Stimulated activated CD4-positive, alpha-beta T cell treated with anti-CD3 and anti-CD28 coated beads, Interleukin-1b, Interleukin-23, amount 100 ng/mL, for 24 hours (primary cell): ENCODE measurements at places on chromosomes 12 and 14.

GRCh38 chr12:80188576-80188975 is 89.2 kb downstream of the OTOGL start:
- no peak for DNase-seq

DNA sequence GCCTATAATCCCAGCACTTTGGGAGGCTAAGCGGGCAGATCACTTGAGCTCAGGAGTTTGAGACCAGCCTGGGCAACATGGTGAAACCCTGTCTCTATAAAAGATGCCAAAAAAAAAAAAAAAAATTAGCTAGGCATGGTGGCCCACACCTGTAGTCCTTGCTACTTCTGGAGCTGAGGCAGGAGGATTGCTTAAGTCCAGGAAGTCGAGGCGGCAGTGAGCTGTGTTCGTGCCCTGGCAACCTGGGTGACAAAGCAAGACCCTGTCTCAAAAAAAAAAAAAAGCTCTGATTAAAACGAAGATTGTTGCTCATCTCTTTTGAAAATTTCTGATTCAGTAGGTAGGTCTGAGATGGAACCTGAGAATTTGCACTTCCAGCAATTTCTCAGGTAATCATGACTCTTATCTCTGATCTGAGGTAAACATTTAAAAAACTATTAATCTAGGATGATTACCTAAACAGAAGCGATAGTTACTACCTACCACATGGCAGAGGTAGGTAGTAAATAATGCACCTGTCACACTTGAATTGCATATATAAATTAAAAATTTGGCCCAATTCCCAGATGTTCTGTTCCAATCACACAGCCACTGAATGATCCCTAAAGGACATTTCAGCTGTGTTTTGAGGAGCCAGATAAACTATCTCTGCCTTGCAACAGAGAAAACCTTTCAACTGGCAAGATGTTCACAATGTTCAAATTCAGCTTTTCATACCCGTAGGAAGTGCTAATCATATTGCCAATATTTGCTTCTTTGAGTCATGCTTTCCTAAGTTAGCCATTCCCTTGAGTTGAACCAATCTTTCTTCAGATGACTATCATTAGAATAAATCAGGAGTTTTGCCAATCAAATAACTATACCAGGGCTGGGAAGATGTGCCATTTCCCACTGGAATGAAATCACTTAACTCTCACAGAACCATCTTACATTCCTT is 4.2 kb upstream of the TEP1 start:
- DNase-seq, result no peak

- DNase-seq, result no peak
Observed at GRCh38 chr12:22447223-22447622, 97.1 kb downstream of the C2CD5 start.

DNA sequence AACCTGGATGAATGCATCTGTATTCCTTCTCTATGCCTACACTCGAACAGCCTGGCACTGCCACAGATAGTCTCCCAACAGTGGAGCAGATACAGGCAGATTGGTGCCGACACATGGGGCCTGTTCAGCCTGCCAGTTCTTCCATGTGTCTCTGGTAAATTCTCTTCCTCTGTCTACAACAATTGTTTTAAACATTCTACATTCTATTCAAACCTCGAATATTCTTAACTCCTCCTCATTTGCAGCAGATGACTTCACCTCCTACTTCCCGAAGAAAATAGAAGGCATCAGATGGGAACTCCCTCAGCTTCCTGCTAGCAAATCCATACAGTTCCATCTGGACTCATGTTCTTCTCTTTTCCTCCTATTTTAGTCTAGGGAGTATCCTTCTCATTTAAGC is 43.1 kb upstream of the OTOGL start:
- DNase-seq, result no peak

DNA sequence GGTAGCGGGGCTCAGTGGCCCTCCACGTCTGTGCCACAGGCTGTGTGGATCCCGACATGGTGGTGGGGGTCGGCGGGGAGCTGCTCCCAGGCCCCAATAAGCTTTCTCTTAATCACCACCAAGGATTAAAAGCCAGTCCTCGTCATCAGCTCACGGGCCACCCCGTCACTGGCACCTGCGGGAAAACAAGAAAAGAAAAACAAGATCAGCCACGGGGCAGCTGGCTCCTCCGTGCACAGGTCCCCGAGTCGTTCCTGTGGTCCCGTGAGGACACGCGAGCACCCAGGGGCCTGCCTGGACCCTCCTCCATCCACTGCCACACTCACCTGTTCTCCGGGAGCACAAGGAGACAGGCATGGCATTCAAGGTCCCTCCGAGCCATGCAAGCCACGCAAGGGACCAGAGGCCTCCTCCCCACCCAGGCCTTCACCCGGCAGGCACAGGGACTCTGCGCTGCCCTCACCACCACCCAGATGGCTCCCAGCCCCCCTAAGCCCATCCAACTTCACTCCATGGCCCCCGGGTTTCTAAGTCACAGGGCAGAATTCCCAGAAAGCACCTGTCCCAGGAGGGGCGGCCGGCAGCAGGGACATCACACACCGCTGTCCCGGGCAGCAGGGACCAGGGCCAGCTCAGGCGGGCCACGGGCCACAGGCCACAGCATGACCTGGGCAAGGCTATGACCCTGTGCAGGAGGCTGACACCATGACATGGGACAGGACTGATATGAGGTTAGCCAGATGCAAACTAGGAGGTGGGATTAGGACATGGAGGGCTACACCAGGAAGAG is 72.0 kb downstream of the NCOR2 start:
- no peak for DNase-seq

DNA sequence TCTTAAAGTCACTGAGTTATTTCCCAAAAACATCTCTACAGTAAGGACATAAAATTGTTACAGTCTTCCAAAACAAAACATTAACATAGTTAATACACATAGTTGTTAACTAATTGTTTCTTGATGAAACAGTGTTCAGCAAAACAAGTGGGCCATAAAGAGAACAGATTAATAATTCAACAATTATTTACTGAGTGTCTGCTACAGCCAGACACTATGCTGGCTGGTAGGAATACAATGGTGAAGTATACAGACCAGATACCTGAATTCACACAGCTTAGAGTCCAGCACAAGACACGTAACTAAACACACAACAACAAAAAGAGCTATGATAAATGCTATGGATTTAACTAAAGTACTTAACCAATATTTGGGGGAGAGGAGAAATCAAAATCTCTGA is 47.0 kb downstream of the PPP1R12A start:
- no peak for DNase-seq

DNA sequence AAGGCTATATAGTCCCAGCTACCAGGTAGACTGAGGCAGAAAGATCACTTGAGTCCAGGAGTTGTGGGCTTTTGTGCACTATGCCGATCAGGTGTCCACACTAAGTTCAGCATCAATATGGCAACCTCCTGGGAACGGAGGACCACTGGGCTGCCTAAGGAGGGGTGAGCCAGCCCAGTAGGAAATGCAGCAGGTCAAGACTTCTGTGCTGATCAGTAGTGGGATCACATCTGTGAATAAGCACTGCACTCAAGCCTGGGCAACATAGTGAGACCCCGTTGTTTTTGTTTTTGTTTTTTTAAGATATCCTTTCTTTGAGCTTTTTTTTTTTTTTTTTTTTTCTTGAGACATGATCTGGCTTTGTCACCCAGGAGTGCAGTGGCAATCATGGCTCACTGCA is 135.8 kb upstream of the AEBP2 start:
- no peak for DNase-seq

DNA sequence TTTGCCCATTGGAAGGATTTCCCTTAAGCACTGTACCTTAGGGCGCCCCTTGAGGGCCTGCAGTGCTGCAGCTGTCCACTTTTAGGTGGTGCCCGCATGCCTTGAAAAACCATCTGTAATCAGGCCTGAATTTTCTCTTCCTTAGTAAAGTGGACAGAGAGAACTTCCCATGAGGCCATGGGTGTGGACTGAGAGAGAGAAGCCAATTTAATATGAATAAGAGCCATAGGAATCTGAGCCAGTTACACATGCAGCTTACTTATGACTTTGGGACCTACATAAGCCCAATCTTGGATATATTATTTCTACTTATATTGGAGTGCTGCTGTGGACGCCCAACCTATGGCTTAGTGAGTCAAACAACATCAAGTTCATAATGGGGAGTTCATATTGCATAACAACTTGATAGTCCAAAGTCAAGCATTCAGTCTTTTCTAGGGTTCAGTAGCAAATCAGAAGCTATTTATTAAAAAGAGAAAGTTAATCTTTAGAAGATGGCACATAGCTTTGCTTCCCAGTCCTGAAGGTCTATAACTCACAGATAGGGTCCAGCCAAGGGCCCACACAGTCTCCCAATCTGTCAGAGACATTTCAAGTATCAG is 11.1 kb upstream of the ETV6 start:
- no peak for DNase-seq

DNA sequence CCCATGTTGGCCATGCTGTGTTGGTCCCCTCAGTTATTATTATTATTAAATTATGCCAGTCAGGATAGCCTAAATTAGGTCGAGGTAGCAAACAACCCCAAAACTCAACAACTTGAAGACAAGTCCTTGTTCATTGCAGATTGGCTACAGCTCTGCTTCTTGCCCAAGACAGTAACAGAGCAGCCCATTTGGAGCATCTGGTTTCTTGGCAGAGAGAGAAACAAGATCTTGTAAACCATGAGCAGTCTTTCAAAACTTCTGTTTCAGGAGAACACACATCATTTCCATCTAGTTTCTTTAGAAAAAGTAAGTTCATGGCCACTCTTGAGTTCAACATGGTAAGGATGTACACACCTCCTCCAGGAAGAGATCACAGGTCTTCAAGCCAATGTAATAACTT is 52.3 kb downstream of the E2F7 start:
- DNase-seq, result no peak

GRCh38 chr12:47900131-47901062 is 4.4 kb downstream of the VDR start:
- DNase-seq, result no peak

DNA sequence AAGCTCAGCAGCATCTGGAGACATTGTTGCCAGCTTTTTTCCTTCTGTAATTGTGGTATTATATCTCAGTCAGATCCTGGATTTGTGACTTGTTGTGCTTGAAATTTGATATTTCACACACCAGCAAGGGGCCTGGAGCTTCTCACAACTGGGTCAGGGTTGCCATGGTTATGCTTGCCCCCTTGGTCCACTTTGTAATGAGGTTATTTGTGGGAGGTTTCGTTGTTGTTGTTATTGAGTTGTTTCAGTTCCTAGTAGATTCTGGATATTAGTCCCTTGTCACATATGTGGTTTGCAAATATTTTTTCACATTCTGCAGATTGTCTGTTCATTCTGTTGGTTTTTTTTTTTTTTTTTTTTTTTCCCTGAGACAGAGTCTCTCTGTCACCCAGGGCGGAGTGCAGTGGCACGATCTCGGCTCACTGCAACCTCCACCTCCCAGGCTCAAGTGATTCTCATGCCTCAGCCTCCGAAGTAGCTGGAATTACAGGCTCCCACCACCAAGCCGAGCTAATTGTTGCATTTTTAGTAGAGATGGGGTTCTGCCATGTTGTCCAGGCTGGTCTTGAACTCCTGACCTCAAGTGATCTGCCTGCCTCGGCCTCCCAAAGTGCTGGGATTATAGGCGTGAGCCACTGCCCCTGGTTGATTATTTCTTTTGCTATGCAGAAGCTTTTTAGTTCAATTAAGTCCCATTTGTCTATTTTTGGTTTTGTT is 80.6 kb upstream of the ETV6 start:
- DNase-seq, result no peak

DNA sequence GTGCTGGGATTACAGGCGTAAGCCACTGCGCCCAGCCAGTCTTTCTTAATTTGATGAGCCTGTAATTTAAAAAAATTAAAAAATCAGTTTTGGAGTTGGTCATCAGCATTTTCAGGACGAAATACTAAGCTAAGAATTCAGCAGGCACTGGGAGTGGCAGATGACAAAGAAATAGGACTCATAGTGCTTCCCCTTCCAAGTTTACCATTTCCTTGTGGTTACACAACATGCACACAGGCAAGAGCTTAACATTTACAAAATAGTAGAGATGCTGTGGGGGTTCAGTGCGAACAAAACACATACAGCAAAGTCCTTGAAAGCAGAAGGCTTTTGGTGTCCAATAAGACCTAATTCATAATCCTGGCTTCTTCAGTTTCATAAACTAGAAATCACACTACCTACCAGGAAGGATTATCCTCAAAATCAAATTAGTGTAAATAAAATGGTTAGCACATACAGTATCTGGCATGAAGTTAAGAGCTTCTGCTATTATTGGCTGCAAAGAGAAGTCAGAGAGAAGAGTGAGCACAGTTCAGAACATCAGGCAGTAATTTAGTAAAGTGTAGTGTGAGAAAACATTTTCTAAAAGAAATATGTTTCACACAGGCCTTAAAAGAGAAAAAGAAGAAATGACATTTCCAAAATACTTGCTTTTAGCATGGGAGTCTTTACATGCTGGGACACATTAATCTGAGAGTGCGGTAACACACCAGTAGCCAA is 22.2 kb upstream of the KIF21A start:
- no peak for DNase-seq

DNA sequence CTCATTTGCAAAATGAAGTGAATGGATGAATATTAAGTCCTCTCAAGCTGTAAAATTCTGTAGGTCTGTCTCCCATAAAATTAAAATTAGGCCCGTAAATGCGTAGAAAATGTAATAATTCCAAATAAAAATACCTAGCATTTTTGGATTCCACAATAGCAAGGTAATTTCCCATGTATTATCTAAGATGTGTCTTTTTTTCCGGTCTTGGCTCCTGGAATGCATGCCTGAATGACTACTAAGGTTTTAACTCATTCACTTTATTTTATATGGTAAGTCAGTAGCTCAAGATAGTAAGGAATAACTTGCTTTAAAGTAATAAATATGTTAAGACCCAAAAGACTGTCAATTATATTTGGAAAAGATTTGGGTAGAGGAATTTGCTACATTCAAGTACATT is 11.1 kb downstream of the TXNRD1 start:
- DNase-seq, result no peak

DNA sequence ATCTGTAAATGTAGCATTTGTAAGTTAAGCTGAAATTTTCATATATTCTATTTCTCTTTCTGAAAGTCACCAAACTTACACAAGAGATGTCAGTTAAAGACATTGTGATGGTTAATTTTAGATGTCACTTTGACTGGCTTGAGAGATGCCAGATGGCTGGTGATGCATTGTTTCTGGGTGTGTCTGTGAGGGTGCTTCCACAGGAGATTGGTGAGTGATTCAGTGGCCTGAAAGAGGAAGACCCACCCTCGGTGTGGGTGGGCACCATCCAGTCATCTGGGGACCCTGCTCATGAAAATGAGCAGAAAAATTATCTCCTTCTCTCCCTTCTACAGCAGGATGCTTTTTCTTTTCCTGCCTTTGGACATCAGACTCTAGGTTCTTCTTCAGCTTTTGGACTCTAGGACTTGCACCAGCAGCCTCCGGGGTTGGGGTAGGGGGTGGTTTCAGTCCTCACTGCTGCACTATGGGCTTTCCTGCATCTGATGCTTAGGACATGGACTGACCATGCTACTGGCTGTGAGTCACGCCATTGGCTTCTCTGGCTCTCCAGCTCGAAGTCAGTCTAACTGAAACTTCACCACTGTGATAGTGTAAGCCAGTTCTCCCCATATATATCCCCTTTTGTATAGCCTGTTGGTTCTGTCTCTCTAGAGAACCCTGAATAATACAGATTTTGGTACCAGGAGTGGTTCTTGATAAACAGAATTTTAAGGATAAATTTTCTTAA is 20.9 kb downstream of the PDE6H start:
- no peak for DNase-seq

- no peak for DNase-seq
Observed at GRCh38 chr12:54221402-54221984, 32.7 kb upstream of the SMUG1 start.

GRCh38 chr12:130608132-130608531 is 108.0 kb downstream of the RIMBP2 start:
- no peak for DNase-seq
